Lung (tissue), 17 donors: ENCODE measurements at places on chromosomes 6 and 20. TPM values are rescaled to one million over a fixed set of nuclear protein-coding genes. Genes with fewer than 3 reads are reported as not detected.

ZNF334 gene
- 25.3 TPM for total RNA-seq

RSPH9 gene
- 5.4 TPM for total RNA-seq

- H3K4me3 ChIP-seq = no peak overlapping the region
- H3K36me3 ChIP-seq = no peaks in the 10 kb centered on the region
- no peak overlapping the region for H3K27ac ChIP-seq
These were observed 17.9 kb downstream of the CARMIL1 start for GRCh38 chr6:25297039-25297441.

PACSIN1 gene
- total RNA-seq = 0.15 TPM

GRCh38 chr6:133262804-133263203 lies 21.6 kb downstream of the EYA4 start:
- no peaks in the 10 kb centered on the region for H3K36me3 ChIP-seq
- H3K27ac ChIP-seq = no peak overlapping the region
- H3K4me3 ChIP-seq = no peak overlapping the region
- H3K27me3 ChIP-seq = no peaks in the 10 kb centered on the region

UQCC2 gene
- 55.4 TPM for total RNA-seq

TENT5A gene
- 12.0 TPM for total RNA-seq
